ENCODE measurements at places on chromosomes 2 and 18.
A peak's percentile ranks its signal among the peaks of the same experiment; 100 is the strongest.

GRCh38 chr2:147231081-147231480, 613.7 kb upstream of the ACVR2A start:
- DNase-seq: no peak

GRCh38 chr2:100052650-100053049, 89.7 kb downstream of the AFF3 start:
- DNase-seq: no peak

DNA sequence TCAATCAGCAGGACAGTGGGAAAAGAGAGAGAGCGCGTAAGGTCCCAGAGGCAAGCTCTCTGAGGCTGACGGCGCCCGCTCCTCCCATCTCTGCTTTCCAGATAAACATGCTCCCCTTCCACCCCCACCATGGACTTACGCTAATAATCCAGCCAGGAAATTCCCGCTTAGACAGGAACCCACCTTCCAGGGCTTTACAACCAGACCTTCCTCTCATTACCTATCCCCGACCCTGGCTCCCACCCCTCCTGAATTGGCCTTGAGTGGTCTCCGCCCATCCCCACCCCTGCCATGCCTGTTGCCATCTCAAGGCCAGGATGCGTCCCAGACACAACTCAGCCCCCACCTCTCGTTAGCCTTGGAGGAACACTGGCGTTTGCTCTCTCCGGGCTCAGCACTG, 131.1 kb downstream of the SMAD2 start:
- no peak for DNase-seq

DNA sequence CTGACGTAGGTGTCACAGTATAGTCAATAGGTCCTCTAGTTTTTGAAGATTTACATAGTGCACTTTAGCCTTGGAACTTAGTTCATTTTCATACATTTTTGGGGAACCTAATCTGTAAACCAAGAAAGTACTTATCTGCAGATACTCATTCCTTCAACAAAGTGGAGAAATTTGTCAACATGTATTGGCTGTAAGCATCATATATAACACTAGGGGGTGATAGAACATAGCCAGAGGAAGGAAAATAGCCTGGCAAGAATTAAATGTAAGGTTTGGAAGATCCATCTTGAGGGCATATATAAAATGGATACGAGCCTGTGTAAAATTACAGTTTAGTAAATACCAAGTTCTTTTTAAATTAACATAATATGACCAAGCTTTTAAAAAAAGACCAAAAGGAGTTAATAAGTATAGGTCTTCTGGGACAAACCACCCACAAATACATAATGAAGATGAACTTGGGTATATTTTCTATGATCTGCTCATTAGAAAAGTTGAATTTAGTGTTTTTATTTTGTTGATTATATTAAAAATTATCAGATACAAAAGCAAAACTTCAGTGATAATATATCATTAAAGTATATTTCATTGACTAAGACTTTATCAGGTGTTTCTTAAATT, 18.2 kb downstream of the RPL37A start:
- peak; percentile 57 for DNase-seq

DNA sequence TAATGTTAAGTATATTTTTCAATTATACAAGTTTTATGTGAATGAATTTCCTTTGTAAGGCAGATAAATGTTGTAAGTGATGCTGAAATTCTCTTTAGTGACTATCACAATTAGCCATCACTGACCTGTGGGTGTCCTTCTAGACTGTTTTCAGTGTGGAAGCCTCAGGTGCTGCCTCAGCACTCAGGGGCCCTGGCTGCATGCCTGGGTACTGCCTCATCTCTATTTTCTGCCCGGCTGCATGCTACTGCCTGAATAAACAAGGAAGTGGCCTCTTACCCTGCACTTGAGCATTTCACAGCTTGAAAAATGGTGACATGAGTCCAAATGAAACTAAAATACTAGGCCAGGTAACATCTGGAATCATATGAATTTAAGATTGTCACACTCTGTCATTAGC, 787.6 kb upstream of the SALL3 start:
- no peak for DNase-seq
